H1 (cell line): ENCODE measurements at places on chromosomes 12 and 14.
A peak's percentile ranks its signal among the peaks of the same experiment; 100 is the strongest.

DNA sequence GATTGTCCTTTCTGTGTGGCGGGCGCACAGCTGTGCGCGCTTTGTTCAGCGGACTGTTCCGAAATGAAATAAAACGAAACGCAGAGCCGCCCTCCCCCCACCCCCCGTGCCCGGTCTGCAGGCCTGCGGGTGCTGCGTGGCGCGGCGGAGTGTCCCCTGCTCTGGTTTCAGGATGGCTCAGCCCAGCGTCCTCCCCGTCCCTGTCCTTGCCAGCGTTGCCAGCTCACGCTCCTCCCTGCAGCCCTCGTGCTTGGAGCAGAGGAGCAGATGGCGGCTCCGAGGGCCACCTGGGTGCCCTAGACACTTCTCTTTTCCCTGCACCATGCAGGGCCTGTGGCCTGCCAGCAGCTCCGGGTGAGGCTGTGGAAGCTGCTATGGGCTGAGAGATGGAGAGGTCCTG lies 17.5 kb upstream of the BEGAIN start:
- DNase-seq = no peak

DNA sequence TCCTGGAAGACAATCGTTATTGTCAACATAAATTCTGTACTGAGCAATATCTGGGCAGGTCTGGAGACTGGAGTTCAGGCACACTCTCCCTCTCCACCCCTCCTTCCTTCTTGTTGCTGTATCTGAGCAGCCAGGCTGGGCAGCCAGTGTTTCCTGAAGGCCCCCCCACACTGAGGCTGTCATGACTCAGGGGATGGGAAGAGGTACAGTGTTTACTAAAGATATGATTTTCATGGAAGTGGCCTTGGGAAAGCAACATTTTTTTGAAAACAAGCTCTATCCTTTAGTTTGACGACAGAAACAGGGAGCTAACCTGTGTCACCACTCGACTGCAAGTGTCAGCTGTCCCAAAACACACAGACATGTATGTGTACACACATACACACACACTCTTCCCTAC lies 1485.4 kb upstream of the TMEM132C start:
- DNase-seq = no peak

GRCh38 chr12:120261951-120262851 lies 3.3 kb downstream of the PXN start:
- DNase-seq = no peak

- DNase-seq = peak; percentile 68
Observed at GRCh38 chr14:104341532-104342434, 203.4 kb downstream of the KIF26A start.

DNA sequence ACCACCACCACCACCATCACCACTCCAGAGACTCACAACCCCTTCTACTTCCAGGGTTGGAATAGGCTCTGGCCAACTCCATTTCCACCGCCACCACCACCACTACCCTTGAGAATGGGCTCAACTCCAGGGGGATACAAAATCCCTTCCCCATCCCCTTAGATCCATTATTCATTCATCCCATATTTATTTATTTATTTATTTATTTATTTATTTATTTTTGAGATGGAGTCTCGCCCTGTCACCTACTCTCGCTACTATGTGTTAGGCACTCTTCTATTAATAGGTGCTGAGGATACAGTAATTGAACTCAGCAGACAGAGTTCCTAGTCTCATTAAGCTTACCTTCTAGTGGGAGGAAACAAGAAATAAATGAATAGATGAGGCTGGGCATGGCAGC lies 4.8 kb upstream of the ADCY6 start:
- no peak for DNase-seq

DNA sequence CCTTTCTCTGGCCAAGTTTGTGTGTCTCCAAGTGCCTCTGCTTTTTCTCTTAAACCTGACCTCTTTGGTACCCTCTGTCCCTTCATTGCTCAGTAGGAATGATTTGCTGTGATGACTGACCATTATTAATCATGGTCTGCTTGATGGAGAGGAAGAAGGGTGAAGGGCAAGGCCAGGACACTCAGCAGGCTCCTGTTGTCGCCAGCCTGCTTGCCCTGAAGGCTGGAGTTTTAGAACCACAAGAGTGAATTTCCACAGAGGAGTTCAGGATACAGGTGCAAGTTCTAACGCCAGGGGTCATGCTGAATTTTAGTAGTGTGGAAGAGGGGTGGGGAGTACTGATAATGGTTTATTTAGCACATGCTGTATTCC lies 2.8 kb upstream of the ITGA5 start:
- DNase-seq = no peak

- DNase-seq = no peak
Observed at GRCh38 chr12:48961331-48961730, 4.0 kb upstream of the ARF3 start.

DNA sequence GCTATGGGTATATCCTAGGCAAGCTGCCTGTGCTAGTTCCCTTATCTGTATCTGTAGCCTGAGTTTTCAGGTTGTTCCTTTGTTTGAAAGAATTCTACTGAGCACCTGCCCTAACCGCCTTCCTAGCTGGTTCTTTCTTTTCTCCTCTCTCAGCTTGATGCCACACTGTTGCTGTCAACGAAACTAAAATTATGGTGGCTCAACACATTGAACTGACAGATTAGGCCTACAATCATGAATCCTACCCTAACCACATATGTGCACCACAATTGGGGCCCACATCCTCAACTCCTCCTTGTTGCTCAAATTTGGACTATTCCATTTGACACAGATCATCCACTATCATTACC lies 36.2 kb upstream of the RESF1 start:
- no peak for DNase-seq

- DNase-seq = no peak
Observed at GRCh38 chr12:82866227-82866775, 179.6 kb downstream of the TMTC2 start.

DNA sequence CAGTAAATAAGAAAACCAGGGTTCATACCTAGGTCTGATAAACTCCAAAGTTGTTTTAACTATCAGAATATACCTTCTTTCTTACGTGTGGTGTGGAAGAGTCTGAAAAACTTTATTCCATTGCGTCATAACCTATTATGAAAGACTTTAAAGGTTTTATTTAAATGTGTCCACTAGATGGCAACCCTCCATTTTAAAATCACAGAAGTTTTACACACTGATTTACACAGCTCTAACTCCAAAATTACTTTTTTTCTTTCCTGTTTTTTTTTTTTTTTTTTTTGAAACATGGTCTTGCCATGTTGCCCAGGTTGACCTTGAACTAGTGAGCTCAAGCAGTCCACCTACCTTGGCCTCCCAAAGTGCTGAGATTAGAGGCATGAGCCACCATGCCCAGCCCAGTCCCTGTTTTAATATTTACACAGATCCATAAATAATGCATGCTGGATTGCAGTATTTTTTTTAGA lies 17.3 kb upstream of the TMPRSS12 start:
- DNase-seq = no peak

GRCh38 chr14:94582199-94582750 lies 1.0 kb downstream of the SERPINA5 start:
- no peak for DNase-seq

GRCh38 chr14:38723959-38724358 lies 379.1 kb downstream of the SEC23A start:
- DNase-seq = no peak

- DNase-seq = peak; percentile 85
Observed at GRCh38 chr12:125983094-125983783, 918.0 kb downstream of the AACS start.

DNA sequence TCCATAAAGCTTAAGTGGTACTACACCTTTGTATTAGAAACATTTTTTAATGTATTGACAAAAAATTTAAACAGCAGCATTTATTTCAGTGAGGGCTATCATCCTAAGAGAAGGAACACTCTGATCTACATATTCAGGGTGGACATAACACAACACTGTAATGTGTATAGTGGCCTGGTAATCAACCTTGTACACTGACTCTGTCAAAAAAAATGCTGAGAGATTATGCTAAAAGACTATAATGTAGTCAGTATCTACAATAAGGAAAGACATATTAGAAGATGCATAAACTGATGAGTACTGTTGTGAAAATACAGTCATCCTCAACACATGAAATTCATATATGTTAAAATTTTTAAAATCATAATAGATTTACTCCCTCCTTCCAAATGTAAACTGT lies 68.2 kb downstream of the C2CD5 start:
- no peak for DNase-seq

GRCh38 chr12:66744956-66745383 lies 66.1 kb upstream of the GRIP1 start:
- DNase-seq = no peak

- DNase-seq = no peak
Observed at GRCh38 chr12:90211017-90211416, 502.4 kb upstream of the ATP2B1 start.

DNA sequence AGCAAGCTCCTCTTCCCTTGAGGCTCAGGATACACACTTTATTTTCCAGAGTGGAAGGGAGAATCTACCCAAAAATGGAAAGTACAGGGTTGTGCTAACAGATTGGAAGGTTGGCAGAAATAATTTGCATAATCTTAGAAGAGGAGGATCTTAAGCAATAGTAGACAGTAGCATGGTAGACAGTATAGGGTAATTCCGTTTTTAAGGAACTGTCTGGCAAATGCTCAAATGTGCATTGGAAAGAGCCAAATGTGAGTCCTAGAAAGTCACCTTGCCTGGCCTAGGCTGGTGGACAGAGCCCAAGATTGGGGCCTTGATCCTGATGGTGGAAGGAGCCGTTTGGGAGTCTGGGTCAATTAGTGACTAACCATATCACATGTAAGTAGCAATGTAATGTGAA lies 13.1 kb upstream of the CARMIL3 start:
- DNase-seq = no peak
